ENCODE measurements at places on chromosomes 6 and 20.

GRCh38 chr20:19956976-19957375 lies 60.2 kb upstream of the NAA20 start:
- no peak for DNase-seq

GRCh38 chr20:58705208-58705926 lies 12.8 kb downstream of the NPEPL1 start:
- no peak for DNase-seq

GRCh38 chr20:840503-840857 lies 7.0 kb downstream of the FAM110A start:
- no peak for DNase-seq

GRCh38 chr6:17904491-17905120 lies 82.8 kb downstream of the KIF13A start:
- no peak for DNase-seq

GRCh38 chr6:154462425-154462824 lies 48.1 kb downstream of the CNKSR3 start:
- no peak for DNase-seq

GRCh38 chr6:140774080-140774505 lies 1358.6 kb upstream of the GJE1 start:
- DNase-seq: peak; percentile 33

GRCh38 chr6:83071023-83071422 lies 3.6 kb downstream of the DOP1A start:
- DNase-seq: no peak

DNA sequence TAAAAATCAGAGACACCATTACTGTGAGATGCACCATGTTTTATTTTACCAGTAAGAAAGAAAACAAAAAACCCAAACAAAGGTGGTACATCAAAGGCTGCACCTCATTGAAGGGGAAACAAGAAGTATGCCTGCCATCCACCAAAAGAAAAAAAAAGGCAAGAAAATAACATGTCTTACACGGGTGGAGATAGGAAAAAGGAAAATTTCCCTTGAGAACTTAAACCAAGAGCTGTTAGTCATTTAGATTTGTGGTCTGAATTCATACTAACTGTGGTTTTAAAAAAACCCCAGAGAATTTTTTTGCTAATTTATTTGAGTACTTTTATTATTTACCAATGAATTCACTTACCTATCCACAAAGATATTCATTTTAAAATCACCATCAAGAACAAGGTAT lies 144.0 kb downstream of the LRRC1 start:
- DNase-seq: no peak

GRCh38 chr20:21614980-21615379 lies 90.5 kb upstream of the PAX1 start:
- DNase-seq: no peak

- DNase-seq: no peak
These were observed 22.7 kb downstream of the STXBP5 start for GRCh38 chr6:147226877-147227276.

- no peak for DNase-seq
These were observed 167.8 kb upstream of the CENPW start for GRCh38 chr6:126172131-126172530.

DNA sequence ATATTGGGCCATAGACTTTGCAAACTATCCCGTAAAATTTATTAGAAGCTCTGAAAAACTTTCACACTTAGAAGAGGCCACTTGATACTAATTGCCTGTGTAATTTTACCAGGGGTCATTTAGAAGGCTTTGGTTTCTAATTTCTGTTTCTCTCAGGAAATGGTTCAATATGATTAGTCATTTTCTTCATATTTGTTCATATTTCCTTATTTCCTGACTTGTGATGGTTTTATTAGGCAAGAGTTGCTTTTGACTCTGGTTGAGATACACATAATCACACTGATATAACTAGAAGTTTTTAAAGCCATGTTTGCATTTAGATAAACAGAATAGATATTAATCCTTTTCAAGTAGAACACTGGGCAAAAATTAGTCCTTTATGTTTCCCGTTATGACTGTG lies 11.8 kb upstream of the HBS1L start:
- no peak for DNase-seq

- no peak for DNase-seq
These were observed 68.1 kb downstream of the HFE start for GRCh38 chr6:26155061-26155930.

GRCh38 chr6:109794201-109794923 lies 103.3 kb downstream of the FIG4 start:
- no peak for DNase-seq

- DNase-seq: no peak
These were observed 205.4 kb downstream of the TPBG start for GRCh38 chr6:82569022-82569421.

GRCh38 chr6:125952764-125953501 lies 3.6 kb upstream of the HINT3 start:
- no peak for DNase-seq

DNA sequence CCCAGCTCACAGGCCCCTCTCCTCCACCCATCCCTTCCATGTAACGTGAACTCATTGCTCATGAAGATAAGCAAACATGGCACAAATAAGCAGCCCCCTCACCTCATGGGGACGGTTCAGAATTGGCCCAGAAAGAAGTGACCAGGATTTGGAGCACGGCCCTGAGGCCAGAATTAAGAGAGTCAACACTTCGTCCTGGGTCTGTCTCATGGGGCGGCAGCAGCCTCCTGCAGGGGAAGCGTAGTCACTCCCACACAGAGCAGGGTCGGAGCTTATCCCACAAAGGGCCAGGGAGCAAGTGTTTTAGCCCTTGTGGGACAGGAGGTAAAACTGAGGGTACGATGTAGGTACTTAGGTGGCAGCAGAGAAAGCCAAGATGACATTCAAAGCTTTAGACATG lies 28.6 kb upstream of the DACT2 start:
- DNase-seq: no peak

- DNase-seq: no peak
These were observed 5.4 kb downstream of the CCN5 start for GRCh38 chr20:44720621-44720996.

DNA sequence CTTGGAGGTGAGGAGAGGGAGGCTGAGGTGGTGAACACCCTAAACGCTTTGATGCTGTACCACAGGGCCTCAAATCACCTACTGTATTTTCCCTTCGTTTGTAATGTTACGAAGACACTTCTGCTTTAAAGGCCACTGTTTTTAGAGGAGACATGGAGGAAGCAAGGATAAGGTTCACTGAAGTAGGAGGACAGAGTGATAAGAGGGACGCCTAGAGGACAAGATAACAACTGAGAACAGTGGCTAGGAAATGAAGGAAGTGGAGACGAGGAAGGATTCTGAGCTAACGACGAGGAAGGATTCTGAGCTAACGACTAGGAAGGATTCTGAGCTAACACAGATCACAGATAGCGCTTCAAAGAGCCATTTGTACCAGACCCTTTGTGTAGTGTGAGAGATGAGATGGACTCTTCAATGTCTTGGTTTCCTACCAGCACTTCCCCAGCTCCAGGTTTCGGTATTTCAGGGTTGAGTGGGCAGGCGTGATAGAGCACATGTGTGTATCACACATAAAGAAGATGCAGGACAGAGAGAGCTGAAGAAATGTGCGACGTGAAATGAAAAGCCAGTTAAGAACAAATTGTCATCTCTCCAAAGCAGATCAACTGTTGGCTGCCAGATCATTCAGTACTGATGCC lies 7.5 kb downstream of the SF3B5 start:
- DNase-seq: no peak

DNA sequence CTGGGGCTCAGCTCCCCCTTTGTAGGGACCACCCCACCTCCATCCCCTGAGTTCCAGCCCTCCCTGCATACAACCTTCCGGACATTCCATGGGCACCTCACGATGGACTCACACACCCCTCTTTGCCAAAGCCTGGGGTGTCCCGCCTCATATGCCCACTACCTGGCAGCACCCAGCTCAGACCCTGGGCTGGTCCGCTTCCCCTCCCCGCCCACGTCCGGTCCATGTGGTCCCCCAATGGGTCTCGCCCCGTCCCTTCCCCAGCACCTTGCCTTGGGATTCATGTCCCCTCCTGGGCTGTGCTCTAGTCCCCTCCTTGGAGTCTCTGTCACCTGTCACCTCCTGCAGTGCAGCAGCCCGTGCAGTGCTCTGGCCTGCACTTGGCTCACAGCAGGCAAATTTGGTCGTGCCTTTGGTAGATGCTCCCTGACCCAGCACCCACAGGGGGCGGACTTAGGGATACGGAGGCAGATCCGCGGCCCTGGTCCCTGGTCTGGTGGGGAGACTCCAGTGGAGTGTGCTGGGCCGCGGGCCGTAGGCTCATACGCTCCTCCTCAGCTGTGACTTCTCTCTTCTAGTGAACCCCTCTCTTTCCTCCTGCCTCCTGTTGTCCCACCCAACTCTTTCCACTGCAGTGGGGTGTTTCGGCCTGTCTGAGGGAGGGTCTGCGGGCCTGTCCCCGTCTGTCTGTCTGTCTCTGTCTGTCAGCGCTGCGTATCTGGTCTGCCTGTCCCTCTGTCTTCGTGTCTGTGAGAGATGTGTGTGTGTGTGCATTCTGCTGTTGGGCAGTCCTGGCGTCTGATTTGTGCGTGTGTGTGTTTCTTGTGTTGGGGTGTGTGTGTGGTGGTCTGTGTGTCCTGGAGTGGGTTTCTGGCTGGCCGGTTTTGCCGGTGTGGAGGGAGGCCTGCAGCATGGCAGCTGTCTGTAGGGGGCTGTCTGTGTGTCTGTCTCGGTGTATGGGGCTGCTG lies 69.5 kb downstream of the SRC start:
- DNase-seq: no peak

- DNase-seq: no peak
These were observed 111.4 kb upstream of the PREP start for GRCh38 chr6:105514306-105514705.

- DNase-seq: no peak
These were observed 20.7 kb downstream of the FILIP1 start for GRCh38 chr6:75472885-75473284.

DNA sequence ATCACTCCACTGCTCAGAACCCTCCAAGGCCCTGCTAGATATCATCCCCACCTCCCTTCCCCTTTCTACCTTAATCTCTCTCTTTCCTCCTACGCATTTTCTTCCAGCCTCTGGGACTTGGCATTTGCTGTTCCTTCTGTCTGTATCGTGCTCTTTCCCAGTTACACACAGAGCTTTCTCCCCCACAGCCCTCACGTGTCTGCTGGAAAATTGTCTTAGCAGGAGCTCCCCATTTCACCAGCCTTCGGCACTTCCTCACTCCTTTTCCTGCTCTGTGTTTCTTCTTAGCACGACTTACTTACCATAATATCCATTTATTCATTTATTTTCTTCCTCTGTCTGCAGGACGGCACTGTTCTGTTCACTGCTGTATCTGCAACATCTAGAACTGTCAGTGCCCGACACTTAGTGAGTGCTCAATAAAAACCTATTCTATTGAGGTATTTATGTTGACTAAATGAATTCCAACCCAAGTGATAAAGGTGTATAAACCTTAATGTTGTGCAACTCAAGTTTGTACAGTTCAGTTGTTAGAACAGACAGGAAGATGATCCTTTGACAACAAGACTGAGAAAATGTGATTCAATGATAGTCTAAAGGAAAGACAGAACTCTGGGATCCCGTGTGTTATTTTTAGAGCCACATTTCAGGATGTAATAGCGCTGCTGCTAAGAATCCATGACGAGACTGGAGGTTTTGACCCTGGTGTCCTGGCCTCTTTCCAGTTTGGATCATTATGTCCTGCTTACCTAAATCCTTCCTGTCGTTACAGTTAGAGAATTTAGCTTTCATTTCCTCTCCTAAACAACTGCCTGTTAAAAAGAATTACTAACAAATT lies 170.1 kb upstream of the LAMP5 start:
- no peak for DNase-seq

DNA sequence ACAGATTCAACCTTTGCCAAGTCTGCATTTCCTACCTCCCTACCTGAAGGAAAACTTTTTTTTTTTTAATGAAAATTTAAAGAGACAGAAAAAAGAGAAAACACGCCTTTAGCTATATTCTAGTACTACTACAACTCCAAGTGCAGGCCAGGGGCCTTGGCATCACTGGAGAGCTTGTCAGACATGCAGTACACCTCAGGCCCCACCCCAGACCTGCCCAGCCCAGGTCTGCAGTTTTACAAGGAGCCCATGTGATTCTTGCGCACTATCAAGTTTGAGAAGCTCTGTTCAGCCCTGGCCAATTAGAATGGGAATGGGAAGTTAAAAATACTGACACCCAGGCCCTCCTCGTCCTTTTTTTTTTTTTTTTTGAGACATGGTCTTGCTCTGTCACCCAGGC lies 85.0 kb downstream of the NFATC2 start:
- no peak for DNase-seq

GRCh38 chr6:155519176-155519738 lies 63.6 kb upstream of the NOX3 start:
- DNase-seq: no peak

GRCh38 chr20:47205577-47206123 lies 150.8 kb downstream of the ZMYND8 start:
- DNase-seq: peak; percentile 39

GRCh38 chr6:104095661-104096416 lies 763.9 kb downstream of the HACE1 start:
- no peak for DNase-seq

DNA sequence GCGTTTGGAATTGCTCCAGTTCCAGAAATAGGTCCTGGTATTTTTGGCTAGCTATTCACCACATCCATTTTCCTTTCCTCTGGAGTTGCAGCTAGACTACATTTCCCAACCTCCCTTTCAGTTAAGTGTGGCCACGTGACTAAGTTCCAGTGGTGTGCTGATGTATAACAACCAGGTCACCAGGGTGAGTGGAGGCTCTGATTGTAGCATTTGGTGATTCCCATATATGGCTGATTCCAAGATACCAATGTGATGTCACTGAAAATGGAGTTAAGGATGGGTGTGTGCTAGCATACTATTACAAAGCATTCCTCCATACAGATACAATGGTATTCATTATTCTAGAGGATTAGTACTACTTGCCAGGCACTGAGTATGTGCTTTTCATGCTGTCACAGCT lies 49.7 kb upstream of the STK35 start:
- DNase-seq: no peak

DNA sequence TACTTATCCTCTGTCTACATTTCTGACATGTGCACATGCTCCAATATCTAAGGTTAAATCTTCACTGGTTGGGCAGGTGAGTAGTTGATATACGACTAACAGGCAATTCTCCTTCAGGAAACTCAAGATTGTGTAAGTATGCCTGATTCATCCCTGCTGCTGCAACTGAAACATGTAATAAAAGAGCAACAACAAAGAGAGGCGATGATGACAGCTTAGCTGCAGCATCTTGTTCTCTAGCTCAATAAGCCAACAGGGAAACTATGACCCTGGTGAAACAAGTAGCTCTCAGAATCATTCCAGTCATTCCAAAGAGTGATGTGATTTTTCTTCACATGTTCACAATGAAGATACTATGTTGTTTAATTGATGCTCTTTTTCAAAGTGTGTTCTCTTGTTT lies 74.4 kb downstream of the ELOVL4 start:
- DNase-seq: no peak

DNA sequence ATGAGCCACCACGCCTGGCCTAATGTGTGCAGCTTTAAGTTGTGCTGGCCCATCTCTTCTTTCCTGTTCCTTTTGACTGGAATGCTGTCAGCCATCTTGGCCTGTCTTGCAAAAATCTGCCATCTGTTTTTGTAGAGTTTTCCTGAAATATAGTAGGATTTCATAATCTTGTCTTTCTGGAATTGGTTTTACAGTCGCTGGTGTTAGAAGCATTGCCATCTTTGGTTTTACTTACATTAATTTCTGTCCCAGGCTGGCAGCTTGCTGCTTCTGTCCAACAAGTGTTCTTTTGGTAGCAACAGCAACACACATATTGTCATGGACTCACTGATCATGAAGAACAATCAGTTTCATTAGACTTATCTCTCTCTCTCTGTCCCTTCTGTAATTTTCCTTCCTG lies 29.1 kb upstream of the TULP1 start:
- DNase-seq: no peak
